ENCODE measurements at places on chromosomes 1 and 21.

GRCh38 chr1:145963265-145964019 lies 933 bp downstream of the ANKRD34A start:
- DNase-seq = no peak

GRCh38 chr1:91454136-91454535 lies 46.5 kb upstream of the CDC7 start:
- no peak for DNase-seq

DNA sequence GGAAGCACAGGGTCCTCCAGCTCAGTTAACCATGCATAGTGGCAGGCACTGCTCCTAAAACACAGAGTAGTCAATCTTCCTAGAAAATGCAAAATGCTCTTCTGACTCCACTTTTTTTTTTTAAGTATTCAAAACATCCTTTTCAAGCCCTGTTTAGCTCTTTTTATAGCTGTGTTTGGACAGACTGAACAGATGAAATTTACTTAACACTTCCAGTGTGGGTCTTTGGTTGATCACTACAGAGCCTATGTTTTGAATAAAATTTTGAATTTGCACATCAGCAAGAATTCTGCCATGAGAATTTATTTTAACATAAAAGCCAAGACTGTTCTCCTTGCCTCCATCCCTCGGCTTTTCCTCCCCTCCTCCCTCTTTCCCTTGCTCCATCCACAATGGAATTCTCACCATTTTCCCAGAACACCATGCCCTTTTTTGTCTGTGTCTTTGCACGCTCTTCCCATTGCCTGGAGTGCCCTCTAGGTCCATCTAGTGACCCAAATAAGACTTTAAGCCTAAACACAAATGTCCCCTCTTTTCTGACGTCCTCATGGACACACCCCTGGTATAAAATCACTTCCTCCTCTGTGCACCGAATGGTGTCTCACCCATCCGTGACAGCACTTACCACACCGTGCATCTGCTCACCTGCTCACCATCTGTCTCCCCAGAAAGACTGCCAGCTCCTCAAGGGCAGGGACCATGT lies 24.0 kb upstream of the CPT2 start:
- no peak for DNase-seq

GRCh38 chr1:6245869-6246496 lies 2.0 kb downstream of the HES3 start:
- DNase-seq = no peak

Measured in amygdala (tissue), 56 donors.